ENCODE measurements at places on chromosomes 12 and 14. TPM values are rescaled to one million over a fixed set of nuclear protein-coding genes. Genes with fewer than 3 reads are reported as not detected.

The SRRM4 gene
- not detected for total RNA-seq

The TEX52 gene
- not detected for total RNA-seq

The OAS3 gene
- 7.4 TPM for total RNA-seq

The KRT3 gene
- not detected for total RNA-seq

The CLEC4D gene
- total RNA-seq, result 0.13 TPM

The PMEL gene
- 3.7 TPM for total RNA-seq

- H3K27me3 ChIP-seq, result no peaks in the 10 kb centered on the region
- H3K4me1 ChIP-seq, result no peaks in the 10 kb centered on the region
- H3K36me3 ChIP-seq, result peaks cover 8% of the 10 kb centered on the region
- H3K4me3 ChIP-seq, result no peak overlapping the region
Observed at GRCh38 chr12:123720141-123720814, 8.1 kb downstream of the ATP6V0A2 start.

GRCh38 chr12:63003223-63003819 is 68.4 kb upstream of the PPM1H start:
- H3K27ac ChIP-seq, result no peak overlapping the region
- H3K4me1 ChIP-seq, result peaks cover 2% of the 10 kb centered on the region
- H3K27me3 ChIP-seq, result no peaks in the 10 kb centered on the region
- no peak overlapping the region for H3K4me3 ChIP-seq
- no peak for DNase-seq
- no peaks in the 10 kb centered on the region for H3K36me3 ChIP-seq

- no peak overlapping the region for H3K4me3 ChIP-seq
- no peak for DNase-seq
- no peak overlapping the region for H3K27ac ChIP-seq
Observed at GRCh38 chr14:104132981-104133380, 5.4 kb upstream of the KIF26A start.

DNA sequence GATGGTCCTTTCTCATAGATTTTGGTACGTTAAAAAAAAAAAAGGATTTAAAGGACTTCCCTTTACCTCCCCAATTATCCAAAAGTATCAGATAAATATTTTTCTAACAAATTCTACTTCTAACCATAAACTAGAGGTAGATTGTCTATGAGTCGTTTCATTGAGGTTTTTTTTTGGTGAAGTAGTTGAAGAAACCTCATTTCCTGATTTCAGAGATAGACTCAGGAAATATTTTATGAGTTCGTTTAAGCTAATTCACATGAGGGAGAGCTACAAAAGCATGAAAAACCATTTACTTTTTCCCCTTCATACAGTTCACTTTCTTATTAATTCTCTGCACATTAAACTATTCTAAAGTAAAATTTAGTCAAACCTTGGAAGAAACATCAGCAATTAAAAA is 112.5 kb downstream of the RALGAPA1 start:
- no peak overlapping the region for H3K27ac ChIP-seq
- no peak overlapping the region for H3K4me3 ChIP-seq
- DNase-seq, result no peak
- no peaks in the 10 kb centered on the region for H3K27me3 ChIP-seq
- H3K36me3 ChIP-seq, result no peaks in the 10 kb centered on the region

DNA sequence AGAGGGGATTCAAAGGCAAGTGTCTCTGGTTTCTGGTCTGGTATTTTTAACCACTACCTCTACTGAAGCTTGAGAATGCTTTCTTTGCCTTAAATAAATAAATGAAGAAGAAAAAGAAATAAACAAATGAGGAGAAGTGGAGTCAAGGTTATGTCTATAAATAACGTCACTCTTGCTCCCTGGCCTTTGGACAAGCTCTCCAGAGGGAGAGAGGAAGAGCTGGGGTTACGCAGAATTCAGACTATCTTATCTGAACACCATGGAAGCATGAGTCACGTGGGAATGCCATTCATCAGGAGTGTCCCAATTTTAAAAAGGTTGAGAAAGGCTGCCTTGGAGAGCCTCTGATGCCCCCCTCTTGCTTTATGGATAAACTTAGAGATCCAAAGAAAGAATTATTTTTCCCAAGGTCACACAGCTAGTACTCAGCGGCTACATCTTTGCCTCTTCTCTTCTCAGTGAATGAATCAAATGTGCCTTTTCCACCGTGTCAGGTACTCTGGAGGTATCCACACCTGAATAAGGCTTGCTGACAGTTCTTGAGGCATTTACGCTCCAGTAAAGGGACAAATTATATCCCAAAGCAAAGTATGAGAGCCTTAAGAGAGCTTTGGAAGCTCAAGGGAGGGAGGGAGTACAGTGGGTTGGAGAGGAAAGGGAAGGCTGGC is 12.9 kb upstream of the MSI1 start:
- no peak overlapping the region for H3K4me3 ChIP-seq
- H3K4me1 ChIP-seq, result no peaks in the 10 kb centered on the region
- no peaks in the 10 kb centered on the region for H3K36me3 ChIP-seq
- no peak overlapping the region for H3K27ac ChIP-seq
- no peak for DNase-seq

DNA sequence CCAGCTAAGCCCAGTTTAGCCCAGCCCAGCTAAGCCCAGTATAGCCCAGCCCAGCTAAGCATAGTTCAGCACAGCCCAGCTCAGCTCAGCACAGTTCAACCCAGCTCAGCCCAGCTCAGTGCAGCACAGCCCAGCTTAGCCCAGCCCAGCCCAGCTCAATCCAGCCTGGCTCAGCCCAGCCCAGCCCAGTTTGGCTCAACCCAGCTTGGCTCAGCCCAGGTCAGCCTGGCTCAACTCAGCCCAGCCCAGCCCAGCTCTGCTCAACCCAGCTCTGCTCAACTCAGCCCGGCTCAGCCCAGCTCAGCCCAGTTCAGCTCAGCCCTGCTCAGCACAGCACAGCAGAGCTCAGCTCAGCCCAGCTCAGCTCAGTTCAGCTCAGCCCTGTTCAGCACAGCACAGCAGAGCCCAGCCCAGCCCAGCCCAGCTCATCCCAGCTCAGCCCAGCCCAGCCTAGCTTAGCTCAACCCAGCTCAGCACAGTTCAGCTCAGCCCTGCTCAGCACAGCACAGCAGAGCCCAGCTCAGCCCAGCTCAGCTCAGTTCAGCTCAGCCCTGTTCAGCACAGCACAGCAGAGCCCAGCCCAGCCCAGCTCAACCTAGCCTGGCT is 330.9 kb downstream of the TMEM121 start:
- no peak overlapping the region for H3K27ac ChIP-seq
- no peaks in the 10 kb centered on the region for H3K36me3 ChIP-seq
- H3K4me3 ChIP-seq, result no peak overlapping the region
- H3K4me1 ChIP-seq, result no peaks in the 10 kb centered on the region
- DNase-seq, result no peak
- no peaks in the 10 kb centered on the region for H3K27me3 ChIP-seq

DNA sequence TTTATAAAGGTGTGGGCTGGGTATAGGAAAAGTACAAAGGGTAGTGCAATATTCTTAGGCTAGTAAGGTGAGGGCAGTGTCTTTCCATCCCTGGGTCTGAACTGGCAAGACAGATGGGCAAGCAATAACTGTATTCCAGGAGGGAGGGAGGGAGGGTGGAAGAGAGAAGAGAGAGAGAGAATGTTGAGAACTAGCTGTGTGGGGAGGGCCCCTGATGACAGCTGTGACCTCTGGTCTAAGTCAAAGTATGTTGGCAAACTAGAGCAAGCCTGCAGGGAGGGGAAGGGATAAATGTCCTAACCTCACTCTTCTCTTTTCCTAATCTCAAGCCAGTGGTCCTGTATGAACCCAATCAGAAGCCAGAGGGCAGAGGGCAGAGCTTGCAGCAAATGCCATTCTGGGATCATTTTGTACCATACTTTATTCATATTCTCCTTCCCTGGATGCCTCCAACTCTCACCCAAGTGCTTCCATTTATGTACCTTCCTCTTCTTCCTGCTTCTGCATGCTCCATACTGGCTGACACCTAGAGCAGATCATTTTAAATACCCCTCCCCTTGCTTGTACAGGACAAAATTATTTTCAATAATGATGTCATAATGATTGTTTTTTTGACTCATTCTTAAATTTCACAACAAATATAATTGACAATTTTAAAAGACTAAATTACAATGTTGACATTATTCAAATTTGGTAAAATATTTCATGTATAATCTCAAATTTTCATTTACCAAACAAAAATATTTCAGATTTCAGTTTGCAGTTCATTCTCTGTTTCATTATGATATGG is 75.9 kb downstream of the AKAP6 start:
- no peak for DNase-seq
- H3K4me3 ChIP-seq, result no peak overlapping the region
- peaks cover 3% of the 10 kb centered on the region for H3K4me1 ChIP-seq
- no peaks in the 10 kb centered on the region for H3K27me3 ChIP-seq

All from thyroid gland (tissue), 4 donors.